ENCODE measurements at places on chromosomes 7 and 10.
A peak's percentile ranks its signal among the peaks of the same experiment; 100 is the strongest.

DNA sequence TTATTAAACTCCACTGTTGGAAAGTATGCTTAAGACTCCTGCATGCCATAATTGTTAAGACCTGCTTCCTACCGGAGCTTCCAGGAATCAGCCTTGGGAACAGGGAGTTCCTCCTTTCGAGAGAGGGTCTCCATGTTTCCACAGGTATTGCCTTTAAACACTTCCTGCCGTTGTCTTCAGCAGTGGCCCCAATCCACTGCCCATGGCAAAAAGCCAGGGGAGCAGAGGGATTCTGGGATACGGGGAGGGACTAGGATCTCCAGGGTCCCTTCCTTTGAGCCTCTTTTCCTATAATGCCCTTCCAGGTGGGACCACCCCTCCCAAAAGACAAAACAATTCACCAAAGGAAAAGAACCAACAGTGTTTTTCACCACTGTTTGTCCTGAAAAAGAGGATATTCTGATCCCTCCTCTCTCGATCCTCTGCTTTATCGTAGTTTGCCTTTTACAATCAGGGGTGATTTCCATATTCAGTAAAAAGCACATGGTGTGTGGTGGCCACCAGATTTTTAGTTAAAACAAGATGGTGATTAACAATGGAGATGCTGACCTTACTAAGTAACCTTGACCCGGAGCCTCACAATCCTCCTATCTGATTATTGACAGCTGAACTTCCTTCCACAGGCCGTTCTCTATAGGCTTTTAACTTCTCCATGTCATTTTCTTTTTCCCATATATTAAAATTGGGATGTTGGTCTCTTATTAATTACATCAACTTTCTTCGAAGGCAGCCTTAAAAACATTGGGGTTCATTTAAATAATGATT lies 36.0 kb downstream of the LRRC72 start:
- no peak for DNase-seq

- no peak for DNase-seq
Observed at GRCh38 chr7:132618271-132618955, 42.1 kb upstream of the PLXNA4 start.

GRCh38 chr7:121331574-121331973 lies 2.8 kb downstream of the WNT16 start:
- no peak for DNase-seq

DNA sequence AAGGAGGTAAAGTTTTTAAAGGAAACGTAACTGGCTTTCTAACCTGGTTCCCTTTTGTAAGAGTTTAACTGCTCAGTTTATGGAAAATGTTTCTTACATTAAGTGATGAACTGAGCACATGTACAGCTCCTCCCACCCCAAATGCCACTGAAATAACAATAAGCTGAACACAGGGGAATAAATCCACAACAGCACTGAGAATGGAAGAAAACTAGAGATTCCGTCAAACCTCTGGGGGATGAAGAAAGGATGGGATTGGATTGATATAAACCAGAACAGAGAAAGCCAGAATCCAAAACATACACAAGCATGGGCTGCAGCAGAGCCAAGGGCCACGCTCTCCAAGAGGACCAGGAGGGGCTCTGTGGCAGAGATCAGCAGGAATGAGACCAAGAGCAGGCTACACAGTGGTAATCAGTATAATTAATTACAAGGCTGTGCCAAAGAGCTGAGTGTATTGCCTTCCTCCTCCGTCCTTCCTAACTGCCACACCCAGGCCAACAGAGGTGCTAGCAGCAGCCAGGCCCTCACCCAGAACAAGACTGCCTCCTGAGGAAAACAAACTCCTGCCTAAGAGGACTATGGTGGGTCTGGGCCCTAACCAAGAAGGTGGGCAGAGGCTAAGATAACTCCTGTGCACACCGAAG lies 73.9 kb downstream of the KIAA1549 start:
- DNase-seq: no peak

DNA sequence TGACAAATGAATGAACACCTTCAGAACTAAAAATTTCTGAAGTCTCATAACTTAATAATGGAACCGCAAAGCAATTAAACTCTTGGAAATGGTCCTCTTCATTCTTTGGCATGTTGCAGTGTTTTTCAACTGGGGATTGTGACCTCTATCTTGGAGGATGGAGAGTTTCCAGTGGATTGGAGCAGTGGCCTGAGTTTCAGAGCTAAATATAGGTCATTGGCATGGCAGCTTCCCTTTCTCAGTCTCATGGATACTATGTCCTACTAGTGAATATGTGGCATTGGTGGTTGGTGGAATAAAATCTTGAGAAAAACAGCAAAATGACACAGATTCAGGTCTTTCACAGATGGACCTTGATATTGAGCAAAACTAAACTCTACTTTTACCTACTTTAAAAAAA lies 24.1 kb upstream of the EPC1 start:
- no peak for DNase-seq

GRCh38 chr10:61319386-61320256 lies 133.6 kb downstream of the TMEM26 start:
- no peak for DNase-seq

GRCh38 chr7:7516662-7517061 lies 19.0 kb downstream of the COL28A1 start:
- no peak for DNase-seq

GRCh38 chr7:32586291-32587221 lies 91.3 kb downstream of the AVL9 start:
- DNase-seq: no peak

GRCh38 chr10:118818621-118819221 lies 64.0 kb upstream of the CACUL1 start:
- peak; percentile 88 for DNase-seq

DNA sequence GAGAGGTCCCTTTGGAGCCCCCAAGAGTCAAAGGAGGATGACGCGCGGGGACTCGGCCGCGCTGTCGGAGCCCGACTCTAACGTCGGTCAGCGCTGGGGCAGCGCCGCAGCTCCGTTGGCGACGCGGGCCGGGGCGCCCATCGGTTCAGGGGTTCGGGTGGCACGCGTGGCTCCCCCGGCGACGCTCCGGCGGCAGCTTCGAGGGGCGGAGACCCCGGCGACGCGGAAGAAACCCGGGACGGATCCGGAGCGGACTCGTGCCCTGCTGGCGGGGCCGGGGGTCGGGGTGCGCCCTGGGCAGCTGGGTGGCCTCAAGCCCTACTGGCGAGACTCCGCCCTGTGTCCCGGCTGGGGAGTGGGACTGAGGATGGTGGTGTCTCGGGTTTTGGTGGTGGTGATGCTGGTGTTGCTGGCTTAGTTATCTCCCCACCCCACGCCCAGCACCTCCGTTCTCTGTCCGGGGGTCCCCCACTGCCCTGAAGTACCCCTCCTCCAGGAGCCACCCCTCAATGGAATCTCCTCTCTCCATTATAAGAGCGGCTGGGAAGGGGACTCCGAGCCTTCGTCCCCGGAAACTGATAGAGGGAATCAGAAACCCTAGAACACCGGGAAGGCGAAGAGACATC lies at the start of gene NAT16:
NAT16 (minus strand) TSS at position 164 of the 626 bp plus-strand sequence. CDS start 5,486 bp downstream, outside the sequence.
- no peak for DNase-seq

GRCh38 chr10:130575756-130576285 lies 439.6 kb downstream of the GLRX3 start:
- DNase-seq: no peak

DNA sequence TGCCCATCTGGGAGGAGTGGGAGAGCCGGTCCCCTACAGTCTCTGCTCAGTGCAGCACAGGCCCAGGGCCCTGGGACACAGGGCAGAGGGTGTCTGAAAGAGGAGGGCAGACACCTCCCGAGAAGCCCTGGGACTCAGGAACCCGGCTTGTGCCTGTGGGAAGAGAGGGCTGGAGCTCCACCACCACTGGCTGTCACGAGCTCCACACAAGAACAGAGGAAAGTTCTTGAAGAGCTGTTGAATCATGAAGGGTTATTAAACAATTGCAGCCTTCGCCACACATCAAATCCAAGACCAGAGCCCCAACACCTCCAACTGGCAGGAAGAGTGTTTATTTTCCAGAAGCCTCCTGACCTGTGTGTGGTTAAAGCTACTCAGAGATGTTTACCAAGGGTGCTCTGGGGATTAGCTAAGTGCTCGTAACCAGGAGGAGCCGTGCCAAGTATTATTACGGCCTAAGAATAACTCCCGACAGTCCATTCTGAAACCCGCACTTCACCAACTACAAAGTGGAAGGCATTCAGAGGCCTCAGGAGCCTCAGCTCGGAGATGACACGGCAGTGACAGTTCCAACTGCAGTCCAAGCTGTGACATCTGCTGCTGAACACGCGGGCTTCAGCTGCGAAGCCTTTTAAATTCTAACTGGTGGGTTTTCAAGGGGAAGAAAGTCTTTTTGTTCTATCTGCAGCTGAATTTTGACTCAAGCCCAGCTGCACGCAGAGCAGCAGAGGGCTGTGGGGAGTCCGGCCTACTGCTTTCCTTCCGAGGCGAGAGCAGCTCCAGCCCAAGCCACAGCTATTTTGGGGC lies 75.1 kb downstream of the MAD1L1 start:
- DNase-seq: peak; percentile 57

DNA sequence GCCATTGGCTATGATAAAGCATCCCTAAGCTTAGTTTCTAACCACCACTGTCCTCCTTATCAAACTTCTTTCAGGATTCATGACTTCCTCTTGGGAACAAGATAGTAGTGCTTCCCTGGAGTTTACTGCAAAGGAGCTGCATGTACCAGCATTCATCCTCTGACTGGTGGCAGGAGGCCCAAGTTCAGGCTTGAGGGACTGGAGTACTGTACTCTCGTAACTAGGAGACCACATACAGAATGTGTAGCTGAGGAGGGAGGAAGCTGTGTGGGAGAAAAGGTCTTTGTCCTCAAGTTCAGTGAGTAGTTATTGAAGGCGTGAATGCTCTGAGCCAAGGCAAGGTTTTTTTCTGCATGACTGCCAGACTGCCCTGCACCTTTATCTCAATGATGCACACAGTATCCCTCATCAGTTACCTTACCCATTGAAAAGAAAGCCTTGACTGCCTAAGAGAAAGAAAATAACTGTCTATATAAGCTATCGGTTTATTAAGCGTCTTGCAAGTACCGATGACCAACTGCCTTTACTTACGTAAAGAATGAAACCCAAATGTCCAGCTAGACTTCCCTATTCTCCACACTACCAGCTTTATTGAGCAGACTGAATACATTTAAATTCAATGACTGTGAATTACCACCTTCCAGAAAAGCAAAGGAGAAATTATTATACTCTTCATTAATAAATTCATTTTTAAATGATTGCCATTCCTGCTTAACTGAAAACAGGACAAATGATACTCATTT lies 12.8 kb downstream of the SCRN1 start:
- DNase-seq: no peak

GRCh38 chr10:68224810-68225209 lies 7.1 kb downstream of the ATOH7 start:
- no peak for DNase-seq

DNA sequence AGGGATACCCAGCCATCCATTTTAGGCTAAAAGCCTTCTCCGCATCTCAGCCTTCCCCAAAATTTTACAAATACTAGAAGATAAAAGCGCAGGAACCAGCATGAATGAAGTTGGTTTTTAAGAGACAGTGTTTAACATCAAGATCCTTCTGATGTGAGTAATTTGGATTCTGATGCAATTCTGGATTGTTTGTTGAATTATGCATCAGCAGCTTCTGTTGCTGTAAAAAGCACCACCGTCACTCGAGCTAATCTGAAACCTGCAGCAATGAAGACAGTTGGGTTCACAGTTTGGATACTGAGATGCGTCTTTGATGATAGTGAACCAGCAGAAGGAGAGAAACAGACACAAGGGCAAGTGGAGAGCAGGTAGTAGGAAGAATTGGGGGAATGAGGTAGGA lies 179.2 kb downstream of the PLXNA4 start:
- no peak for DNase-seq

GRCh38 chr10:118961436-118961835 lies 68.1 kb upstream of the NANOS1 start:
- DNase-seq: no peak

GRCh38 chr7:50957431-50957830 lies 174.7 kb upstream of the GRB10 start:
- no peak for DNase-seq

All from spinal cord (tissue), 10 donors.